ENCODE measurements at places on chromosomes 16 and 17.

DNA sequence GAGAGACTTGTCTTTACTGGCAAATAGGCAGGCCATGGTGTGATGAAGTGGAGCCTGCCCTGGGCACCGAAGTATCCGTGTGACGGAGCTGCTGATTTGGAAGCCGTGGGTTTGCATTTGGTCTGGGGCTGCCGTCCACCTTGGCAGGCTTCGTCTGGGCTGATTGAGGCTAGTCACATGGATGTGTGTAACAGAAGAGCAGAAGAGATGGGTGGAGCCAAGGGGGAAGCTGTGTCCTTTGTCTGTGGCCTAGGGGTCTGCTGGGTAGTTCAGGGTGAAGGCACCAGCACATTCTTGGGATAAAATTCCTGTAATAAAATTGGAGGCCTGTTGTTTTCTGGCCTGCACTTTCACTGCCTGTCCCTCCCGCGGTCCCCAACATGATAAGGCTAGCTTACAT is 106.1 kb downstream of the AATF start:
- DNase-seq: no peak

GRCh38 chr17:33113276-33113990 is 121.8 kb downstream of the SPACA3 start:
- no peak for DNase-seq

DNA sequence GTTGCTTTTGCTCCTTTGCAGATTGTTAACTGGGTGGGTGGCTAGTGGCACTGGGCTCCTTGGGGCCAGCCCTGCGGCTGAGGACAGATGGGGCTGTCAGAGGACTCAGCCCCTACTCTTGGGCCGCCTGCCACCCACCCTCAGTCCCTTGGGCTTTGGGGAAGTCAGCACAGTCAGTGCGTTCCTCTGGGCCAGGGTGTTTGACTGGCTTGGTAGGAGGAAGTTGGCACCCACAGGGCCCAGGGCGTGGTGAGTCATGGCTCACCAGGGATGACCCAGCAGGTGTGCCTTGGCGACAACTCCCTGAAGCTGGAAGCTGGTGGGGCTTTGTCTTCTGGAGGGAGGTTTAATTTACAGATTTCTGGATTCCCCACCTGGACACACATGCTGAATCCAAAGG is 32.4 kb downstream of the HAPSTR1 start:
- DNase-seq: no peak

- DNase-seq: peak; percentile 70
Measured at GRCh38 chr17:44345454-44346026, 438 bp downstream of the GRN start.

GRCh38 chr16:70749006-70749678 is 51.8 kb downstream of the VAC14 start:
- DNase-seq: no peak

DNA sequence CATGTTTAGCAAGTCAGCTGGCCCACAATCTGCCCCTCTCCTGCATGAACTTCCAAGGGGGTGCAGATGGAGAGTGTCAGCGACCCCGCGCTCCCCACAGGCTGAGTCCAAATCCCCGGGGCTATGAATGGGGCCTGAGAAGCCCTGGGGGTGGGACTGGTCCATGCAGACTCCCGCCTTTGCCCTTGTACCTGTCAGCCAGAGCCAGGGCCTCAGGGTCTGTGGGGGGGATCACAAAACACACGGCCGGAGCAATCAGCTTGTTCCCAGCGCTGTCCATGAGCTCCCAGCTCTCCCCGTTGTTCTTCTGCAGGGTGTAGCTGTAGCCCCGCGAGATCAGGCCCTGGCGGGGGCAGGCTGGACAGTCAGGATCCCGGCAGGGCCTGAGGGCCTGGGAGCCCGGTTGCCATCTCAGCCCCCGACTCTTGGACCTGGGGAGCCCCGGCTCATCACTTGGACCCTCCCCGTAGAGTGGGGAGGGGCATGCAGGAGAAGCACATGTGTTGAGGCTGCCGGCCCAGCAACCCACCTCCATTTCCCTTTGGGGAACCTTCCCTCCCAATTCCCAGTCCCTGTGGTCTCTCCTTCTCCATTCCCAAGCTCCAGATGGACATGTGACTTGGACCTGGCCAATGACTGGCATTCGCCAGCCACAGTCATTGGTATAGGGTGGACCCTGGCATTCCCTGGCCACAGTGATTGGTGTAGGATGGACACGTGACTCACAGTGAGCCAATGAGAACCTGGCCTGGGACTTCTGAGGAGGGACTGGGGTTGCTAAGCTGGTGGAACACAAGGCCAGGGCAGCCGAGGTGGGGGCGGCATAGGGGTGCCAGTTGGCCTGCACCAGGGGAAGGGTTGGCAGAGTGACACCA is 42.4 kb downstream of the PPL start:
- DNase-seq: no peak

DNA sequence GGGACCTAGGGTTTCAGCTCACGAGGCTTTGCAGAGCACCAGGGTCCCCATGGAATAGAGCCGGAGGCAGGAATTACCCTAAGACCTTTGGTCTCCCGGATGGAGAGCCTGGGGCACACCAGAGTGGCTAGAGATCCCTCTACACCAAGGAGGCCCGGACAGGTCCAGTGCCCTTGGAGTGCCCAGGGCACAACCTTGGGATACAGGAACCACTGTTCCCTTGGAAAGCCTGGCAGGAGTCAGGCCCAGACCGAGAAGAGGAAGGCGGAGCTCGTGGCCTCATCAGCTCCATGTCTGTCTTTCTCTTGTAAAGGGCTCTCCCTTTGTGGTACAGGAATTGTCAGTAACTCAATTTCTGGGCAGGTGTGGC is 3.8 kb upstream of the DBNDD1 start:
- DNase-seq: no peak

GRCh38 chr17:81667754-81668153 is 1.2 kb downstream of the CCDC137 start:
- no peak for DNase-seq

DNA sequence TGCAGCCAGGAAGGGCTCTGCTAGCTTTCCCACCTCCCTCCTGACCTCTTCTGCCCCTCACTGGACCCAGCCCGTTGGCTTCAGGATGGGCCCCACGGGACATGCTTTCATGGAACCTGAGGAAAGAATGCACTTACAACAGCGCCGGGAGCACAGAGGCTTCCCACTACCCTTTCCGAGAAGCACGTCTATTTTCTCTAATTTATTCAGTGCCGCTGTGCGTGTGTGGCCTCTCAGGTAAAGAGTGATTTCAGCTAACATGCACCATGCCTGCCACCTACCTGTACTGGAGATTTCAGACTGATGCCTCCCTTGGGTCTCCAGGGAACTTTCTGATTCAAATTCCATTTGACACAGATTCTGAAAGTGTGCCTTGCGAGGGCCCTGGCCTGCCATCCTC is 140.1 kb downstream of the CYLD start:
- no peak for DNase-seq

GRCh38 chr16:64012166-64012565 is 1109.7 kb downstream of the CDH11 start:
- DNase-seq: no peak

DNA sequence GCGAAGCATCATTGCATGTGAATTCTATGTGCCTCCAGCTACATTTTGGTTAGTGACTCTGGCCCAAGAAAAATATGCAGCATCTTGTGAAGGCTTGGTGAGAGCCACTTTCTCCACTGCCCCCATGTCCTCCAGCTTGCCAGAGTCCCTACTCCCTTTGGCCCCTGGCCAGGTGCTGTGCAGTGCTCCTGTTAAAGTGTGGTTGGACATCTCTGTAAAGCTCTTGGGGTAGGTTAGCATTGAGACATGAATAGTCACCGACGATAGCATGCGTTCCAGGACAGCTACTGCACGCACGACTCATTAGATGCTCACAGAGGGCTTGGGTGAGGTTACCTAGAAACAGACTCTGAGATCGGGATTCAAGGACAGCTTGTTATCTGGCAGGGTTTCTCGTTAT is 48.6 kb downstream of the FOXL1 start:
- no peak for DNase-seq

DNA sequence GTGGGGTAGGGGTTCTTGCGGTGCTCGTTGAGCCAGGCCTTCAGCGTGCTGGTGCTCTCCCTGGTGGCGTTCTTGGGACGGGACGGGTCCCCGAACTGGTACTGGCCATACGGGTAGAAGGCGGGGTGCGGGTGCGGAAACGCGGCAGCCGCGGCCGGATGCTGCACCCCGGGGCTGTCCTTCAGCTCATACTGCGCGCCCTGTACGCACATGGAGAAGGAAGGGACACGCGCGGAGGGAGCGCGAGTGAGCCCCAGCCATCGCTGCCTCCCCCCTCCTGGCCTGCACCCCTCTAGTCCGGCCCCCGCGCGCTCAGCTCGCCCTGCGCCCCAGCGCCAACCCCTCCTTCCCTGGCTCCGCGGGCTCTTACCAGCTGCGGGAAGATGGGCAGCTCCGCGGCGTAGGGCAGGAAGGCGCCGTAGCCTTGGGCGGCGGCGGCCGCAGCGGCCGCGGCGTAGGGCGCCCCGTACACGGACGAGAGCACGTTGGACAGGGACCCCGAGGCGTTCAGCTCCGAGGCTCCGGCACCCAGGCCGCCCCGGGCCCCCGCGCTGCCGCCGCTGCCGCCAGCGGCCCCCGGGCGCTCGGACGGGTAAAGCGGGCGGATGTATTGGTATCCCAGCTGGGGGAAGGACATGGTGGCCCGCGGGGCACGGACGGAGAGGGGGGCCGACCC is 1.0 kb downstream of the IRX3 start:
- DNase-seq: peak; percentile 35

DNA sequence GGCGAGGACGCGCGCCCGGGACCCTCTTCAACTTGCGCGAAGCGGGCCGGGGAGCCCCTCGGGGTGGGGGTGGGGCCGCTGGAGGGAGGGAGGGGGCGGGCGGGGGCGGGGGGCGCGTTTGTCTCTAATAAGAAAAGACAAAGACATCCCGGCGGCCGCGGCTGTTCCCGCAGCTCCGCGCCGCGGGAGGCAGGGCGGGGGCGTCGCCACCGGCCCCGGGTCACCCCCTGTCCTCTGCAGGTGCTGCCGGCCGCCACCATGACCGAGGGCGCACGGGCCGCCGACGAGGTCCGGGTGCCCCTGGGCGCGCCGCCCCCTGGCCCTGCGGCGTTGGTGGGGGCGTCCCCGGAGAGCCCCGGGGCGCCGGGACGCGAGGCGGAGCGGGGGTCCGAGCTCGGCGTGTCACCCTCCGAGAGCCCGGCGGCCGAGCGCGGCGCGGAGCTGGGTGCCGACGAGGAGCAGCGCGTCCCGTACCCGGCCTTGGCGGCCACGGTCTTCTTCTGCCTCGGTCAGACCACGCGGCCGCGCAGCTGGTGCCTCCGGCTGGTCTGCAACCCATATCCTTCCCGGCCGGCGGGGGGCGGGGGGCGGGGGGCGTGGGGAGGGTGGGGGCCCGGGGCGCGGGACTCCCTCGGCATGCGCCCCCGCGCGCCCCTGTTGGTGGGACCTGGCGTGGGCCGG is 714 bp downstream of the CACNA1H start:
- no peak for DNase-seq

Data from neuronal stem cell (in vitro differentiated cells).